ENCODE measurements at places on chromosomes 6 and 20.

DNA sequence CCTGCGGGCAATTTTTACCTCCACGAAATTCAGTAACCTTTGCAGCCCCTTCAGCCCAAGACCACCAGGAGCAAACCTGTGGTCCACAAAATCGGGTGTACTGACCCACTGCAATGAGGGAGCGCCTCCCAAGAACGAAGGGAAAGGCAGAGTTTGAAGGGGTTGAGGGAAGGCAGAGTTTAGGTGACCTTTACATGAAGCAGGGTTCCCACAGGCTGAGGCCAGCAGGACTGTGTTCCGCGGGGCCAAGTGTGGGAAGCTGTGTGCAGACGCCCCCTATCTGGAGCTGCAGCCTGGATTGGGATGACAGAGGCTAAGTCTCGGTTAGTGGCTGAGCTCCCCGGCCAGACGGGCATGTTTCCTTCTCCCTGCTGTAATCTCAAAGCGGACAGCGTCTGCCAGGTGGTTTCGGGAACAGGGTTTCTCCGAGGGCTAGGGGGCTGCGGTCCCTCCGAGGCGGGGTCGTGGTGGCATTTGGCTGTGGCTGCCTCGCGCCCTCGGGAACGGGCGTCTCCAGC, 826 bp upstream of the PYGB start:
- DNase-seq = no peak

DNA sequence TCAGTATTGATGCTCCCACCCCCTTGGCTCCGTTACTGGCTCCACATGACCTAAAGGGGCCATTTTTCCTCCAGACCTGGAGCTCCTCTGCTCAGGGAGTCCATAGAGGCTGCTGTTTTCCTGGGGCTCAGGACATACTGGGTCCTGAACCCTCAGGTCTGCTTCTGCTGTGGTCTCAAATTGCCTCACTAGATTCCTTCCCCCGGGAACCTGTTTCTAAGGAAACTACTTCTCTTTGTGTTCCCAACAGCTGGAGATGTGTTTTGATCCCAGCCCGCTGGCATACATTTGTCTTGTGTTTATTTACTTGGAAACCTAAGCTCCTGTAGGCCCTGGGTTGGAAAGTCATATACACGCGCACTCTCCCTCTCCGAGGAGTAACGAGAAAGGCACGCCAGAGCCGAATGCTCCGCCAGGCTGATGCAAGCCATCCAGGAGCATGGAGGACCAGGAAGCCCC, 222.8 kb downstream of the UST start:
- DNase-seq = no peak

- DNase-seq = no peak
These were observed 8.4 kb downstream of the RBBP8NL start for GRCh38 chr20:62418709-62419487.

DNA sequence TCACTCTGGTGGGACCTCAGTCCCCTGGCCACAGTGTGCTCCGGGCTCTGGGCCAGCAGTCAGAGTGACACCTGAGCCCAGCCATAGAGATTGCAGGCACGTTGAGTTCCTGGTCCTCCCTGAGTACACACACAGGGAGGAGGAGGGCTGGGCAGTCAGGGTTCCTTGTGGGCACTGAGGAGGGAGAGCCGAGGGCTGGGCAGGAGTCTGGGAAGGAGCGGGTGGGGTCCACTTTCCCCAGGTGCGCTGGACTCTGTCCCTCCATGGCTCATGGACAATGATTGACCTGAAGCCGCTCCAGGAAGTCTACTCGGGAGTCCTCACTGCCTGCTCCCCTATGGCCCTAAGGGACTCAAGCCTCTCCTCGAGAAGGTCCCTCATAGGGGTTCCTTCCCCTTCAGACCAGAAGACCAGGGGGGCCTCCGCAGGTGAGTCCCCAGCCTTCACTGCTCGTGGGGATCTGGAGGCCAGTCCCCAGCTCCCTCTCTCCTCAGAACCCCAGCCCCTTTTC, 1.1 kb downstream of the SLC44A4 start:
- DNase-seq = no peak

Data from stimulated activated CD4-positive, alpha-beta T cell treated with anti-CD3 and anti-CD28 coated beads, Interleukin-15, amount 100 ng/mL, for 1 hour (primary cell).